ENCODE measurements at places on chromosomes 6 and 20. TPM values are rescaled to one million over a fixed set of nuclear protein-coding genes. Genes with fewer than 3 reads are reported as not detected.

Gene ARMC2
- total RNA-seq, result 2.9 TPM

Gene SRXN1
- total RNA-seq, result 32.4 TPM

Gene BACH2
- total RNA-seq, result 2.8 TPM

Gene COL9A3
- 9.8 TPM for total RNA-seq

Gene C6orf163
- 2.9 TPM for total RNA-seq

Gene LPIN3
- 32.1 TPM for total RNA-seq

Gene ALDH8A1
- total RNA-seq, result 3.8 TPM

Gene PDE10A
- 7.4 TPM for total RNA-seq

Gene SRSF12
- total RNA-seq, result 3.6 TPM

Gene CLIC5
- total RNA-seq, result 3.5 TPM

- no peak for DNase-seq
These were observed 4.9 kb upstream of the SLC24A3 start for GRCh38 chr20:19207541-19207940.

DNA sequence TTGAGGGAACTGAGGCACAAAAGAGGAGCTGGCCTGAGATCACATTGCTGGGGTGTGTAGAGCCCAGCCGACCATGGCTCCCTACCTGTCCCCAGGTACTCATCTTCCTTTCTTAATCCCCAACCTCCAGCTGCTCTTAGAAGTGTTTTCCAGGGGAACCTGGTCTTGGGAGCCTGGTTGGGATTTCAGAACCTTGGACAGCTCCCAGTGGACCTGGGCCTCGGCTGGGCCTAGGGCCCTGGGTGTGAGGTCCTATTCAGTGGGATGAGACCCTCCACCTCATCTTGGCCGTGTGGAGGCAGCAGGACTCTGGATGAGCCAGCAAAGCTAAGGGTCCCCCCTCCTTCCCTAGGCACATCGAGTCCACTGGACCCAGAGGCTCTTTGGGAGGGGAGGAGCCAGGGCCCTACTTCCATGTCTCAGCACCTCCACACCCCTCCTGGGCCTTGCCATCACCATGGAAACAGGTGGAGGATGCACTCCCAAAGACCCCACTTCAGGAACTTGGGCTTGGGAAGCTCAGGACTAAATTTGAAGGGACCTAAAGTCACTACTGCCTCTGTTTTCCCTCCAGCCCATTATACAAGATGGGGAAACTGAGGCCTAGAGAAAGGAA lies 38.5 kb downstream of the DLGAP4 start:
- DNase-seq, result no peak

DNA sequence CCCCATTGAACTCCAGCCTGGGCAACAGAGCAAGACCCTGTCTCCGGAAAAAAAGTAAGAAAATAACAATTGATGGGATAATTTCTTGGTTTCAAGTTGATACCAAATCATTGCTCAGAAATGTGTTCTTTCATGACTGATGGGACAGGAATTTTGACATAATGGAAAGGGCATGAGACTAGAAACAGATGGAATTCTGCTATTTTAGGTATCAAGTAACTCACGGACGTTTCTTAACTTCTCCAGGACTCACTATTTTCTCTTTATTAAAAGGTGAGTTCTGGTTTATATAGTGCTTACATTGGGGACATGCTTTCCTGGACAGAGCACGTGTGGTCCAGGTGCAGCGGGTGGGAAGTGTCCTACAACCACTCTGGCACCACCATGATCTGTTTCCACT lies 6.0 kb upstream of the DSP start:
- no peak for DNase-seq

DNA sequence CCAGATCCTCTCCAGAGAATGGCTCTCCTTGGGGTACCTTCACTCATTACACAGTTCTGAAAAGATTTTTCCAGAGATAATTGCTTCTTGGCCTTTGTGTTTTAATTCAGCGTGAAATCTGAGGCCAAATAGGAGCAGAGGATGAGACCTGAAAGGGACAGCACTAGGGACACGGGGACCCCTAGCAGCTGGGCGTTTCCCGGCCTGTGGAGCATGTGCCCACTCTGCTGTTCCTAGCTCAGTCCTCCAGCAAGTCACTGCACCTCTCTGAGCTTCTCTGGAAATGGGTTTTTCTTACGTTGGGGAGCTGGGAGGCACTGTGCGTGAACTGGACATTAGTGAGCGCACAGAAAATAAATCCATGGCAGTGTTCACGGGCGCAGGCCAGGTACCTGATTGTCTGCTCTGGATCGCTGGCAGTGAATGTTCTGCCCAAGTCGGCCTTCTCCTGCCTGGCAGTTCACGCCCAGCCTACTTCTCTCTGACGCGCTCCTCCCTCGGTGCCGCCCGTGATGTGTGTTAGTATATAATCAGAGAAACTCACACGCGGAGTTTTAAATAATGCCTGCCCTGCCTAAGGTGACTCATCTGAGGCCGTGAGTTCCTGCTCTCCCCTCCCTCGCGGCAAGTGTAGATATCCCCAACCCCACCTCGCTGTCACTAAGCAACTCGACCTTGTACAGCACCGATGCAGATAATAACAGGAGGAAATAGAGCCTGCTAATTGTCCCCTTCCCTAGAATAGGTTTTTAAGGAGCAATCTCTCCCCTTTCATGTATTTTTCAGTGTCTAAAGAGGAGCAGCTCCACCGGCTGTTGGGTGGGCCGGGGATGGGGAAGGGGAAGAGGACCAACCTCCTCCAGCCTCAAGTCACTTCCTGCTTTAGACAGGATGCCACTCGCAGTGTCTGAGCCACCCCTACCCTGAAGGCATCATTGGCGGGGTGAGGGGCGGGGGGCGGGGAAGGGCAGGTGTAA lies 2.7 kb upstream of the TUBB2A start:
- peak; percentile 78 for DNase-seq

DNA sequence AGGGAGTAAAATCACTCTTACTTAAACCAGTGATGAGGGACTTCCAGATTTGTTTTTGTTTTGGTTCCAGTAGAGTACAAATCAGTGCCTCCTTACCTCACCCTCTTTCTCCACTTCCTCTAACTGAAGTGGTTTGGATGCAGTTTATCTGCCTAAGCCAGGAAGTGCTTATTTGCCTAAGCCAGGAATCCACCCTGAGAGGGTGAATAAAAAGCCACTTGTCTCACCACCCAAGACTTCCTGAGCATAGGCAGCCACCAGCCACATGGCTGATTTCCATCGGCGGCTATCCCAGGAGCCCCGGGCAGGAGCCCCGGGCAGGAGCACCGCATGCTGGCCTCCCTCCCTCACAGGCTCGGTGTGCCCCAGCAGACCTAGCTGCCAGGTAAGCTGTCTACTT lies 12.0 kb downstream of the LRP11 start:
- DNase-seq, result no peak

- no peak for DNase-seq
These were observed 15.7 kb downstream of the C6orf15 start for GRCh38 chr6:31096656-31097055.

- DNase-seq, result peak; percentile 66
These were observed 41.5 kb downstream of the DSE start for GRCh38 chr6:116412270-116412669.

DNA sequence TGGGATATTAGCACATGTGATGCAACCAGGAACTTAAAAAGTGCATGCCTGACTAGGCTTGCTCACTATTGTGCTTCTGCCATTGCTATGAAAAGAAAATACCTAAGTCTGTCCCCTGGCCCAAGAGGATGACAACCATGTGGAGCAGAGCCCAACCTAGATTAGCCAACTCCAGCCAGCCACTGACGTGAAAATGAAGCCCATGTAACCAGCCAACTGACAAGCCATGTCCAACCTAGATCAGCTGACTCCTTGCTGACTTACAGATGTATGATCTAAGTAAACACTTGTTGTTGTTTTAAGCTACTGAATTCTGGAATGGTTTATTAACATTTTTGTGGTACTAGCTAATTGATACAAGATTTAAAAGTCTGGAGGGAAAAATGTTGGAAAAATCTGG lies 47.5 kb downstream of the PIGU start:
- no peak for DNase-seq

DNA sequence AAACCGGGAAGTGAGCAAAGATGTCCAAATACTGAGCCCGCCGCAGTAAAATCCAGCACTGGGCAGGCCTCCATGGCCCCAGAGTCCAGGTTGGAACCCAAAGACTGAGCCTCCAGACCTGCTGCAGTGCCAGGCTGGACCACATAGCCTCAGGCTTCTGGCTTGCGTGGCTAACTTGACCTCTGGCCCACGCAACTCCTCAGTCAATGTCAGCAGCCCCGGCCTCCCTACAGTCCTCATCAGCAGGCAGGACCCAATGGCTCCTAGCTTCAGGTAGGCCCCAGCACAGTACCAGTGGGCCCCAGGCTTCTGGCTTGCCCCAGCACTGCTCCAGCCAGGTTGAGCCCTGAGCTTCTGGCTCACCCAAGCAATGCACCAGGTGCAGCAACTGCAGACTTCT lies 245.1 kb upstream of the AFDN start:
- peak; percentile 30 for DNase-seq

- no peak for DNase-seq
These were observed 42.1 kb upstream of the BTN3A2 start for GRCh38 chr6:26322645-26323482.

GRCh38 chr20:6295867-6296256 lies 173.0 kb upstream of the FERMT1 start:
- DNase-seq, result no peak

- DNase-seq, result no peak
These were observed 44.1 kb downstream of the SESN1 start for GRCh38 chr6:109050447-109051102.

GRCh38 chr6:162817196-162817595 lies 89.4 kb downstream of the PACRG start:
- no peak for DNase-seq

DNA sequence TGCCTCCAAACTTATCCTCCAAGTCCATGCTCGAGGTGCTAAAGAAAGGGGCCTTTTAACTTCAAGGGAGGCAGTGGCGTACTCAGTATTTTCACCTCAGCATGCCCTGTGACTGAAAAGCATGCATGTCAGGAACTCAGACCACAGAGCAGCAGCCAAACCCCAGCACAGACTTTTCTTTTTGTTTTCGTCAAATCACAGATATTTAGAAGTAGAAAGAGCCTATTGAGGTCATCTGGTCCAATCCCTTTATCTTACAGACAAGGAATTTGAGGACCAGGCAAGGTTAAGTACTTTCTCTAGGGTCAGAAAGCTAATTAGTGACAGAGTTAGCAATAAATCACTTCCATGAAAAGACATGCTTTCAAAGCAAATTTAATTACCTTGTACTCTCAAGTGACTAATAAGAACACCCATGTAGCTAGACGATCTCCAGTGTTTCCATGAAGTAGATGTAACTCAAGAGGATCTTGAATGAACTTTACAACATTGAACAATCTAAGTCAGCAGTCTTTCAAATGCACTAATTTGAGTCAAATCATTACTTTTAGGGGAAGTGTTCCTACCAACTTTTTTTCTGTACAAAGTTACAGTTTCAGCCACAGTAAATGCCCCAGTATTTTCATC lies 35.9 kb downstream of the MOXD1 start:
- DNase-seq, result peak; percentile 55

DNA sequence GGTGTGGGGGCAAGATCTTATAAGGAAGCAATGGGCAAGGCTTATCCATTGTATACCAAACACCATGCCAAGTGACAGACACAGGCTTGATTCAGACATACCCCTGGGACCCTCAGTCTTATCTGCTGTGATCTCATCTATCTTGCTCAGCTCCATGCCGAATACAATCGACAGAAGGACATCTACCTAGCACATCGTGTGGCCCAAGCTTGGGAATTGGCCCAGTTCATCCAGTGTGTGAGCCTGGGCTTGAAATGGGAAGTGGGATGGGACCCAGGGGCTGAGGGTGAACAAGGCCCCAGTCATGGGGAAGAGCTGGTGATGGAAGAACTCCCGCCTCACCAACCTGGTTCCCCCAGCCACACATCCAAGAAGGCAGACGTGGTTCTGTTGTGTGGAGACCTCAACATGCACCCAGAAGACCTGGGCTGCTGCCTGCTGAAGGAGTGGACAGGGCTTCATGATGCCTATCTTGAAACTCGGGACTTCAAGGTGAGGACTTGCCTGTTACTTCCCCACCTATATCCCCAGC lies 1.9 kb downstream of the SMPD2 start:
- no peak for DNase-seq

DNA sequence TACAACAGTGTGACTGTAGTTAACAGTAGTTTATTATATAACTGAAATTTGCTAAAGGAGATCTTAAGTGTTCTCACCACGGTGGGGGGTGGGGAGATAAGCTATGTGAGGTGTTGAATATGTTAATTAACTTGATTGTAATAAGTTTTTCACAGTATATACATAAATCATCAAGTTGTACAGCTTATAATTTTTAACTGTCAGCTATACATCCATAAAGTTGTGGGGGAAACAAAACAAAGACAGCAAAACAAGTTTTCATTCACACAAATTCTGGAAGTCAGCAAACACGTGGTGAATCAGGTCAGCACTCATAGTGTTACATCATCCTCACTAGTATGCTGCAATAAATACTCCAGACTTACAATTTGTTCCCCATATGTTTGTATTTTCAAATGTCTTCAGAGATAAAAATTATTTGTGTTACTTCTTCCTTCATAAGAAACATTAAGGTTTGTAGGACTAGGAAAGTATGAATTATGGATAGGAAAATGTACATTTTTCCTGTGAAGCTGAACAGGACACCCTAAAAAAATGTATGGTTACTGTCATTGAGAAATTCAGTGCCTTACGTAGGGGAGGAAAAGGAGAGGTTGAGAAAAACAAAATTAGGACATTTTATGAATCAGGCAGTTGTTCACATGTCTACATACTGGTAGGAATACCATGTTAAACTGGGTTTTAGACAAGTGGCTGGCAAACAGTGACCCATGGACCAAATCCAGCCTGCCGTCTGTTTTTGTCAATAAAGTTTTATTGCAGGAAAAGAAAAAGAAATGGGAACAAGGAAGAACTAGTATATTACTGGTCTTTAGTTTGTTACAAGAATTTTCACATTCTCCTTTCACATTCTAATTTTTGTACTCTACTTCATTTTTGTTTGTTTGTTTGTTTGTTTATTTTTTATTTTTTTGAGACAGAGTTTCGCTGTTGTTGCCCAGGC lies 6.0 kb downstream of the SUMO4 start:
- DNase-seq, result no peak

GRCh38 chr6:89678531-89678930 lies 40.0 kb upstream of the LYRM2 start:
- no peak for DNase-seq

GRCh38 chr6:133972388-133972787 lies 19.4 kb downstream of the TBPL1 start:
- DNase-seq, result no peak

DNA sequence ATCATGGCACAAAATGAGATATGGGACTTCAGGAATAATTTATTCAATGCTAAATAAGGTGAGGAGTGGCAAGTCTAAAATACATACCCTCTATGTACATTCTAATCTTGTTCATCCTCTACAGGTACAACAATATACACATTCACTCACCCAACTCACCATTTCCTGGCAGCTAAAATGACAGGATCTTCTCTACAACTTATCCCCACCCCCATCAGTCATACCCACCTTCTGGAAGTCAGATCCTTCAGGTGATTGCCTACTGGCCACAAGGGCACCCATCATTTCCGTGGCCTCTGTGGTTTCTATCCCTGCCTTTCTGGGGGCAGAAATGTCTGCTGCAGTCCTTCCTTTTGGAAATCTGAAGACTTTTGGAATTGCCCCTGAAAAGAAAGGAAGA lies 22.8 kb upstream of the CRIP3 start:
- no peak for DNase-seq

- no peak for DNase-seq
These were observed 1.9 kb downstream of the TAB2 start for GRCh38 chr6:149319422-149319821.
